ENCODE measurements at places on chromosomes 12 and 14.

GRCh38 chr12:128551266-128551665 lies 272.5 kb downstream of the SLC15A4 start:
- no peak for DNase-seq

DNA sequence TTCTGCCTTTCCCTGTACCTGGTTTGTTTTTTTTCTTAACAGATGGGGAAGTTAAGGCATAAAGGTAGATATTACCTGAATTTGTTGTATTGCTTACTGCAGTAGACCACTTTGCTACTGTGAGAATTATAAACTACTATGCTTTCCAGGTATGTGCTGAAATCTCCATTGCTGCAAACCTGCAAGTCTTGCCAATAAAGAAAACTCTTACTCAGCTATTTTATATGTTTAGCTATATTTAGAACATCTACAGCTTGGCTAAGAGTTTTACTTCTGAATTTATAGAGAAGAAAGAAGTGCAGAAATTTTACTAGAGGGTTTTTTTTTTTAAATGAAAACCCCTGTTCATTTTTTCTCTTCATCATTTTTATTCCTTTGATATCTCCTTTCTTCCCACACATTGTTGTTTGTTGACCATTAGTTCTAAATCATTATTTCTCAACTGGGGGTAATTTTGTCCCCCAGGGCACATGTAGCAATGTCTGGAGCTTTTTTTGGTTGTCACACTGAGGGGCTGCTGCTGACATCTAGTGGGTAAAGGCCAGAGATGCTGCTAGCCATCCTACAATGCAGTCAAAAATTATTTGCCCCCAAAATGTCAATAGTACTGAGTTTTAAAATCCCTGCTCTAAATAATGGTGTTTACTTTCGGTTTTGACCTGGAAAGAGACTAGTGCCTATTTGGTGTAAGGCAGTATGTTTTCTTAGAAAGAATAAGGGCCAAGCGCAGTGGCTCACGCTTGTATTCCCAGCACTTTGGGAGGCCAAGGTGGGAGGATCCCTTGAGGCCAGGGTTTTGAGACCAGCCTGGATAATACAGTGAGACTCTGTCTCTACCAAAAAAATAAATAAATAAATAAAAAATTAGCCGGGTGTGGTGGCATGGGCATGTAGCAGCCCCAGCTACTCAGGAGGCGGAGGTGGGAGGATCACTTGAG lies 48.6 kb downstream of the PCNX1 start:
- no peak for DNase-seq

GRCh38 chr12:3283137-3283680 lies 206.0 kb downstream of the TSPAN9 start:
- DNase-seq, result no peak

- DNase-seq, result peak; percentile 64
These were observed 8.8 kb downstream of the GALNT16 start for GRCh38 chr14:69268763-69269162.

GRCh38 chr14:89418976-89419375 lies 1.9 kb upstream of the FOXN3 start:
- DNase-seq, result no peak

GRCh38 chr12:62192180-62192902 lies 67.9 kb upstream of the USP15 start:
- peak; percentile 70 for DNase-seq

DNA sequence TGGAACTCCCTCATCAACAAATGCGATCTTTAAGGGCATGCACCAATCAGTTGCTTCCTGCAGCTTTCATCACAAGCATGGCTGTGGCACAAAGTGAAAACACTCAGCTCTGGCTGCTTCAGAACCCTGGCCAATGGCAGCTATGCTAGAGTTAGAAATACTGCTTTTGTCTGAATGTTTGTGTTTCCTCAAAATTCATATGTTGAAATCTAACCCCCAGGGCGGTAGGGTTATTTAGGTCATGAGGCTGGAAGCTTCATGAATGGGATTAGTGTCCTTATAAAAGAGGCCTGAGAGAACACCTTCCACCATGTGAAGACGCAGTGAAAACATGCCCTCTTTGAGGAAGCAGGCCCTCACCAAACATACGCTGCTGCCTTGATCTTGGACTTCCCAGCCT lies 453.9 kb downstream of the SNAPC1 start:
- no peak for DNase-seq

DNA sequence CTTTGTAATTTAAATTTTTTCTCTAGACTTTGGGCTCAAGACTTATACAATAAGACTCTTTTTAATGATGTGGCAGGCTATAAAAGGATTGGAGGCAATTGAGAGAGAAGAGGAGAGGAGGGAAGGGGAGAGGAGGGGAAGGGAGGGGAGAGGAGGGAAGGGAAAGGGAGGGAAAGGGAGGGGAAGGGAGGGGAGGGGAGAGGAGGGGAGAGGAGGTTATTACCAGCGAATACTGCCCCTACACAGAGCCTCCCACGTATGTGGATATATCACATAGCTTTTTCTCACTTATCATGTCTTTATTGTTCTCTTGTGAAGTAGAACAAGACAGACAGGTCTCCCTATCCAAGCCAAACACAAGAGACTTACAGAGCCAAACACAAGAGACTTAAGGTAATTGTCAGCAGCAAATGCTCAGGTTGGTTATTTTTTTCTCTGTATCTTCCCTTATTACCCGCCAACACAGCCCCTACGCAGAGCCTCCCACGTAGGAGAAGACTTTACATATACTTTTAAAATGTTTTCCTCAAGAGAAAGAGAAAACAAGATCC lies 63.1 kb downstream of the DRAM1 start:
- no peak for DNase-seq

DNA sequence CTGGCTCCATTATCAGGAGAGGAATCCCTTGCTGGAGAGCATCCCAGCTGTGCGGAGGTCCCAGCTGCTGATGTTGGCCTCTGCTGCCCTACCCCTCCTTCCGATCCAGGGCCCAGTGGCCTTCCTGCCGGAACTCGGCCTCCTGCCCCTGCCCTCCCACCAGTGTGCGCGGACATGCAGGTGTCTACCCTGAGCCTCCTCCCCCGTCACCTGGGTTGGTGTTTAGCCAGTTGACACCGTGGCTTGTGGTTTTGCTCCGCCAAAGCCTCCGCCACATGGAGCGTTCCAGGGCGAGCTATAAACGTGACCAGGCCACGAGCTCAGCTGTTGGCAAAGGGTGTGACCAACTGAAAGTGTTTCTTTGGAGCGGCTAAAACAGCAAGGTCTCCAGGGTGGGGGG lies 1104.3 kb downstream of the BCL11B start:
- no peak for DNase-seq

GRCh38 chr14:97993508-97994019 lies 1196.4 kb downstream of the VRK1 start:
- no peak for DNase-seq

DNA sequence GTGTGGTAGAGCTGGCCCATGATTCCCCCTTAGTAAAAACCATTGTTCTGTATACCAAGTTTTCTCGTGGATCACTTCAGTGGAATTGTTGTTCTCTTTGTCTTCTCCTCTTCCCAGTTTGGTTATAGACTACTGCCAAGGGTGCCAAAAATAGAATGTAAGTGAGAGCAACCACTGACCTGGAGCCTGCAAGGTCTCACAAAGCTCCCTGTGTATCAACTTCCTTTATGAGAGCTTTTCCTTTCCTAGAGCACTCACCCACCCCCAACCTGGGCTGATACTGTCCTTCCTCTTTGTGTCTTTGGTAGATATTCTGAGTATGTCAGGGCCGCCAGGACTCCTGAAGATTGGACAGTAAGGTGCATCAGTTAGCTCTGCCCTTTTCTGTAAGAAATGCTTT lies 101.0 kb downstream of the SCN8A start:
- no peak for DNase-seq

- DNase-seq, result no peak
These were observed 22.7 kb upstream of the IFNG-AS1 start for GRCh38 chr12:67966560-67966959.

- DNase-seq, result no peak
These were observed 33.8 kb downstream of the CCDC92 start for GRCh38 chr12:123938679-123939480.

DNA sequence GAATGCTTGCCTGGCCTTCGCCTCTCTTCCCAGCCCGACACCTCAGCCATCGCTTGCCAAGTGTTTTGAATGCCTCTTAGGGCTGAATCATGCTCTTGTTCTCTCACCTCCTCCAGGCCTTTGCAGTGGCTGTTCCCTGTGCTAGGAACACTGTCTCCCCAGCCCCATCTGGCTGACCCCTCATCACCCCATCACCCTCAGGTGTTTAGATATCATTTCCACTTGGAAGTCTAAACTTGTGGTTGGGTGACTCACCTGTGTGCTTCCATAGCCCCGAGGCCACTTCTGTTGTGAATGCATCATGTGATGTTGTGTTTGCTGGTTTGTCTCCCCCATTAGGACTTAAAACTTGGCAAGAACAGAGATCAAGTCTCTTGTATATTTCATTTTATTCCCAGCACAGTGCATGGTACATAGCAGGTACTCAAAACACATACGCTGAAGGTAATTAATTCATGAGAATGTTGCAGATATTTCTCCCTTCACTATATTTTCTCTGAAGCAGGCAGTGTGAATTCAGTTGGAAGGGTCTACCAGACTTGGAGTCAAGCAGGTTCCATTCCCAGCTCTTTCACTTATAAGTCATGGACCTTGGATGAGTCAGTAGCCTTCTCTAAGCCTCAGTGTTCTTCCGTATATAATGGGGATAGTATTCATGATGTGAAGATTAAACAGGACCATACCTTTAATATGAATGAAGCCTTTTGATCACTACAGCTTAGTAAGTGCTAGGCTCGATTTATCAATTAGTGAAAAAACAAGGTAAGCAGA lies 67.8 kb downstream of the HRK start:
- DNase-seq, result peak; percentile 56
